ENCODE measurements at places on chromosomes 2 and 18.

DNA sequence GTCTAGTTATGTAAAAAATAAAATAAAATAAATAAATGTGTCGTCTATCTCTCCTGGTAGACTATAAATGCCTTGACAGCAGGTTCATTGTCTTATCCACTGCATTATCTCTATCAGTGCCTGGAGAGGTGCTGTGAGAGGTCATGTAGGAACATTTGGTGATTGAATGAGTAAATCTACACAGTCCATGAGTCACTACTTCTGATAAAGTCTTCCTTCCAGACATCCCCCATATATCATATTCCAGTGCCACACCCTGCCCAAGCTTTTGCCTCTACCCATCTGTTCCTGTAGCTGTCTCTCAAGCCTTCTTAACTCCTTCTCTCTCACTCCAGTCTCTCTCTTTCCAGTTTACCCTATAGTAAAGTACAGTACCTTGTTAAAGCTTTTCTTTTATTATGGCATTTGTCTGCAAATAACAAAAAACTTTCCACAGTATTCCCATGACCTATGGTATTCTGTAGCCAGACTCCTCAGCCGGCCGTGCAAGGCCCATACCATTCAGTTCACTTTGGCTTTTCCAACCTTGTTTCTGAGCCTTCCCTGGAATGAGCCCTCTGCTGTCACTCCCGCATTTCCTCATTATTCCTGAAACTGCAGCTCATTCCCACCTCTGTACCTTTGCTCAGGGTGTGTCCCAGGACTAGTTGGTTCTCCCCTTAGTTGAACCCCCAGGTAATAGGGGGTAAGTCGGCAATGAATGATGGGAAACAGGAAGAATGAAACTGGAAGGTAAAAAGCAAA is 37.5 kb downstream of the ANXA4 start:
- no peaks in the 10 kb centered on the region for H3K27me3 ChIP-seq
- H3K4me3 ChIP-seq: no peak overlapping the region
- H3K36me3 ChIP-seq: peaks cover 10% of the 10 kb centered on the region
- H3K4me1 ChIP-seq: no peaks in the 10 kb centered on the region
- H3K27ac ChIP-seq: no peak overlapping the region

DNA sequence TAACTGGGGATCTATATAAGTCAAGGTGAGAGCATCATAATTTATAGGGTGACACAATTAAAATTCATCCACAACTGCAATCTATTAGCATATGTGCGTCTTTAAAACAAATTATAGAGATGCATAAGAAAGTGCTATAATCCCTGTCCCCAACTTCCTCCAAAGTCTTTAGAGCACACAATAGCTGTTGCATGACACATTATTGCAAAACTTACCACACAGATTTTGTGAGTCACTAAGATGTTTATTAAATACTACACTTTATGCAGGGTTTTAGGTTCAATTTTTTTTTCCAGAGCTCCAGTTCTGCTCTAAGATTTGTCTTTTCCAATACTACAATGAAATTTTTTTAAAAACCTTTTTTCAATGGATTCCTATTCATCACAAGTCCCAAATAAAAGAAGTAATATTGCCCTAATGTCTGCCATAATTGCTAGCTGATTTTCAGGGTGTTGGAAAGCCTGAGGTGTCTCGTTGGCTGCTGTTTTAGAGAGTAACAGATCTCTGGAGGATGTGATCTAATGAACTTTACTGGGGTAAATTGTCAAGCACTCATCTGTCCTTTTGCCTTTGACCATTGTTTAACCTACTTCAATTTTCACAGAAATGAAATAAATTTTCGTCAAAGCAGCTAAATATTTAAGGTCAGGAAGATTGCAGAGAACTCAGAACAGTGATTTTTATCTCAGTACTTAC is 250.5 kb upstream of the NETO1 start:
- no peak overlapping the region for H3K4me3 ChIP-seq
- no peaks in the 10 kb centered on the region for H3K36me3 ChIP-seq
- H3K27me3 ChIP-seq: no peaks in the 10 kb centered on the region
- no peaks in the 10 kb centered on the region for H3K4me1 ChIP-seq
- H3K27ac ChIP-seq: no peak overlapping the region

GRCh38 chr18:51253476-51253875 is 56.0 kb upstream of the MEX3C start:
- H3K36me3 ChIP-seq: no peaks in the 10 kb centered on the region
- no peak overlapping the region for H3K27ac ChIP-seq
- no peak overlapping the region for H3K4me3 ChIP-seq
- no peaks in the 10 kb centered on the region for H3K4me1 ChIP-seq

- no peak for DNase-seq
- H3K4me3 ChIP-seq: no peak overlapping the region
- no peaks in the 10 kb centered on the region for H3K27me3 ChIP-seq
- H3K4me1 ChIP-seq: no peaks in the 10 kb centered on the region
- H3K27ac ChIP-seq: no peak overlapping the region
These were observed 112.1 kb downstream of the DTNB start for GRCh38 chr2:25561136-25561850.

DNA sequence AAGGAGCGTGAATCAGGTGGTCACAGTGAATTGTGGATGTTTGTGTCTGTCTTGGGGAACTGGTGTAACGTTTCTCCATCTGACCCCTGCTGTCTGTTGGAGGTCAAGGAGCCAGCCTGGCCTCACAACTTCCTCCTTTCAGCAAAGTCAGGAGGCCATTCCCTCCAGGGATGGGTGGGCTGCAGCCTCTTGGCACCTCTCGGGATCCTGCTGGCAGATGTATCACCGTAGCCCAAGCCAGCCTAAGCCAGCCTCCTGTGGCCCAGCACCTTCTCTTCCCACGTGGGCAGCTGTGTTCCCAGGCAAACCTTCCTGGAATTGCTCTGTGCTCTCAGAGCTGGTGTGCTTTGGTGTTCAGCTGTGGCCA is 30.5 kb downstream of the HPCAL1 start:
- no peak overlapping the region for H3K4me3 ChIP-seq
- peaks cover 33% of the 10 kb centered on the region for H3K4me1 ChIP-seq
- no peaks in the 10 kb centered on the region for H3K36me3 ChIP-seq
- DNase-seq: no peak
- H3K27me3 ChIP-seq: no peaks in the 10 kb centered on the region
